ENCODE measurements at places on chromosomes 4 and X.

DNA sequence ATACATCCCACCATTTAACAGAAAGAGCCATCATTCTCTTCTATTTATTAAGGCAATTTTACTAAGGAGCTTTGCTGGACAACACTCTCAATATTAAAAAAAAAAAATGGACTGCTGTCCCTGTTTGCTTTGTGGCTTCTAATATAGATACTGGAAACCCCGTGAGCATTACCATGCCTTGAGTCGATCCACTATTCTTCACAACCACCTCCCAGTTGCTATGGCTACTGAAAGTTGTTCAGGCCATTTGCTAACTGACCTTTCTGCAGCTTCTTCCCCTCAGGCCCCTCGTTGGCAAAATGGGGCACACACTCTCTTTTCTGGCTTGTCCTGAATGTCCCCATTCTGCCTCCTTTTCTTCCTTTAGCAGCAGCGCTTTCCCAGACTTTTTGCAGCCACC lies 340.4 kb downstream of the NR3C2 start:
- DNase-seq: no peak

DNA sequence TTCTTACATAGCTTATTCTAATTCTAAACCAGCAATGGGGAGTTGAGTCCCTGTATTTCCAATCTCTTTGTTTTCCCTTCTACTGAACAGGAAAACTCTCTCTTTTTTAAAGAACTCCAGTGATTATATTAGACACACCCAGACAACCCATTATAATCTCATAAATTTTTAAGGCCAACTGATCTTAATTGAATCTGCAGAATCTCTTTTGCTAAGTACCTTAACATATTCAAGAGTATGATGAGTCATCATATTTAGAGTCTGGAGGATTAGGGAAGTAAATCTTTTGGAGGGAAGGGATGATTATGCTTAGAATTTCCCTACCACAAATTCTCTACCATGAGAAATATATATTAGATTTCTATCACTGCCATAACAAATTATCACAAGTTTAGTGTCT lies 705.1 kb downstream of the CENPC start:
- no peak for DNase-seq

DNA sequence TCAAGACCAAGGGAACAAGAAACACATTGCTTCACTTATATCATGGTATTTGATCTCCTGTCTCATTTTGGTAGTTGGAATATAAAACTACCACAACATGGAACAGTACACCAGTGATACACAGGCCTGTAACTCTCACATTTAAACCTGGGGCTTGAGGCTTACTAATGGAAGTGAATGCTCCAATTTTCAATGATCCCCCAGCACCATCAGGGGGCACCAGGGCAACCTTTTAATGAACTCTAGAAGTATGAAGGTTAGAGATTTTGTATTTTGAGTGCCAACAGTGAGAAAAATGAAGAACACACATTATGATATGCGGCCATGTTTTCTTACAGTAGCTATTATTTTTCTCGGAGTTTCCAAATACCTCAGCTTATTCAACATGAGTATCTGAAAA lies 50.7 kb downstream of the C4orf33 start:
- no peak for DNase-seq

DNA sequence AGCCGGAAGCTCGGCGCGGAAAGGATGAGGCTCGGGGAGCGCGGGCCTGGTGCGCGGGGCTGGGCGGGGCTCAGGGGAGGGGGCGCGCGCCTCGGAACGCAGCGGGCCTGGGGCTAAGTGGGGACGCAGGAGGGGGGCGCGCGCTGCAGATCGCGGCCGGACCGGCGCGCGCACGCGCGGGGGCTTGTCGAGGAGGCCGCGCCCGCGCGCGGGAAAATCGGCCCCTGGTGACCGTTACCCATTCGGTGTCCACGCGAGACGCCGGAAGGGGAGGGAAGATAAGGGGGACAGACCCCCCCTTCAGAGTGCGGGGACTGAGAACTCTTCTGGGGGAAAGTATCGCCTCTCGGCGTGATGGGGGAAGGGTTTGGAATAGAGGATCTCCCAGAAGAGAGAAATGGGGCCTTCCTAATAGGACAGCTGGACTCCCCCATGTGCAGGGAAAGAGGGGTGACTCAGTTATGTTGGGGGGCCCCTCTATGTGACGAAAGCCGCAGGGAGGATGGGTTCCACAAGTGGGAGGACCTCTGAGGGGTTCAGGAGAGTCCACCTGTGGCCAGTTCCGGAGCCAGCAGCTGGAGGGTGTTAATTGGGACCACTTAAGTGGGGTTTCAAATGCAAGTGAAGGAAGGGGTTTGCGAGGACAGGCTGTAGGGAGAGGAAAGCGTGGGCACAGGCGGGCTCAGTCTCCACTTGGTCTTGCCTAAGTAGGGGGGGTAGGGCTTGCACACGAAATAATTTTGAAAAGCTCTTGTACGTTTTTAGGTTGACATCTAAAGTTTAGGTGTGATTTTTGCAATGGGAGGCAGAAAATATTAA lies 584 bp downstream of the SUV39H1 start:
- DNase-seq: peak; percentile 55

- DNase-seq: peak; percentile 13
Measured at GRCh38 chrX:45070116-45071007, 130.3 kb downstream of the DIPK2B start.

DNA sequence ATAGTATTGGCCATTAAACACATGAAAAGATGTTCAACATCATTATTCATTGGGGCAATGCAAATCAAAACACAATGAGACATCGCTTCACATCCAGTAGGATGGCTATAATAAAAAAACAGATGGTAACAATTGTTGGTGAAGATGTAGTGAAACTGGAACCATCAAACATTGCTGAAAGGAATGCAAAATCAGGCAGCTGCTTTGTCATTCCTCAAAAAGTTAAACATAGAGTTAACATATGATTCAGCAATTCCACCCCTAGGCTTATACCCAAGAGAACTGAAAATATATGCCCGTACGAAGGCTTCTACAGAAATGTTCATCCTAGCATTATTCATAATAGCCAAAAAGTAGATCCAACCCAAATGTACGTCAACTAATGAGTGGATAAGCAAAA lies 144.0 kb upstream of the NAP1L5 start:
- no peak for DNase-seq

DNA sequence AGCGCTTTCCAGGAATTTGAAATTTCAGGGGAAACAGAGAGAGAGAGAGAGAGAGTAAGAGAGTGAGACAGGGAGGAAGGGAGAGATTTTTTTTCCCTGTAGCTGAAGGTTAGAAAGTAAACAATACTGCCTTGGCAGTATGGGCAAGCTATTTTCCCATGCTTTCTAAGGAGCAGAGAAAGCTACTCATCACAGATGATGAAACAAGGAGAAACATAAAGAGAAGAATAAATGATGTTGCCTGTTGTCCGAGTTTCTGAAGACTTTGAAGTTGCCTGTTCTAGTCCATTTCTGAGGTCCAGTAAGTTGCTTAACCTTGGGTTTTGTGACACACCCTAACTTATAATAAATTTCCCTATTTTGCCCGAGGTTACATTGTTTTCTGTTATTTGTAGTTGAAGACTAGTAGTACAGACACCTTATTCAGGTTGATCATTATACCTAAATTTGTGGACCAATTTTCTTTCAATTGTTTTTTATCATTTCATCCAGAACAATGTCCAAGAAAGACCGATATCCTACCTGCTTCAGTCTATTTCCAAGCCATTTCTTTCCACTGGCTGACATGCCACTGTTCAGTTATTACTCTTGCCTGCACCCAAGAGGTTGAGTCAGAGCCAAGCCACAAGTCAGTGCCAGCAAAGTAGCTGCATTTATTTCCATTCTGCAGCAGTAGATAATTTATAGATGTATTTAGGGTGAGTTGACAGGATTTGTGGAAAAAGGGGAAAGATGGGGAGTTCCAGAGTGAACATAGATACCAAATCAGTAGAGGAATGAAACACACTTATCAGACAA lies 49.7 kb upstream of the SLC16A2 start:
- no peak for DNase-seq

DNA sequence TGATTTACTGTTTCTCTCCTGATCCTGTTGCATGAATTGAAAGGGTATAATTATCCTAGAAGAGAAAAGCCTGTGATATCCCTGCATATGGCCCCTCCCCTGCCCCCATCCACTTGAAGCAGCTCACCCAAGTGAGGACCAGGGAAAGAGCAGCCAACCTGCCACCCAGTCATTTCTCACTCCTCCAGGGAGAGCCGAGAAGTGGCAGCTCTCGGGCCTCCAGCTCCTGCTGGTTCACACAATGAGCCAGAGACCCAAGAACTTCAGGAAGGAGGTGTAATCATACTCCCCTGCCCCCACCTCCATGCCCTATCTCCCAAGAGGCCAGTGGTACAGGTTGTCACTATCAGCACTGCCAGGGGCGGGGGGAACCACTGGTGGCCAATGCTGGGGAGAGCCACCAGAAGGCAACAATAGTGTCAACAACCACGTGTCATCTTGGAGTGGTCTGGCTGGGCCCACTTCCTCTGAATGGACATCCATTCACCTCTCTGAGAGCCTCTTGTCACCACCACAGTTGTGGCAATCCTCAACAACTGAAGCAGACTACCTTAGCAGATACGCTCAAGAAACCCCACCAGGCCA lies 42.9 kb downstream of the APOO start:
- DNase-seq: no peak

- no peak for DNase-seq
Measured at GRCh38 chr4:1203026-1203616, 30.7 kb upstream of the SPON2 start.

Data from MV-4-11 (cell line).